ENCODE measurements at places on chromosomes 1 and 21.

DNA sequence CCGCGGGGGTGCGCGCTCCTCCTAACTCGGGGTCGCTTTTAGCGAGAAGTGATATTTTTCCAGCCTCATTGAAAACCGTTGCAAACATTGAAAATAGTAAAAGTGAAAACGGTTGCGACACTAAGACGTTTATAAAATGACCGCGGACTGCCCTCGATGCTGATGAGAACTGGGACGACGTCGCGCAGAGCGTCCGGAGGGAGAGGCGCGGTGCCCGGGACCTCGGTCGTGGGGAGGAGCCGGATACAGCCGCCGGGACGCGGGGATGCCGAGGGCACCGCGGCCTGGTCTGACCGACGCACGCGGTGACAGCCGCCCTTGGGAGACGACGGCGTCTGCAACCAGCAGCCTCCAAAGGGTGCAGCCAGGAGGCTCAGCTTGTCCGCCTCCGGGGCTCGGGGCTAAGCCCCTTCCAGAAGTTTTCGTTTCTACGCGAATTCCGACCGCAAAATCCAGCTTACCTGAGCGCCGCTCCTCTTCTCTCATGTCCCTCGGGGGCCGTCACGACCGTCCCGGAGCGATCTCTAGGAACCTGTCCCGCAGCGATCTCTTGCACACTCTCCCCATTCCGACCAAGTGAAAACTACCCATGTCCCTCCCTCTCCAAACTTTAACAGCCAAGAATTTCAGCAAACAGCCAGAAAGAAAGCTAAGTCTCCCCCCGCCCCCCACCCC lies 144.4 kb upstream of the ETS2 start:
- DNase-seq = no peak

DNA sequence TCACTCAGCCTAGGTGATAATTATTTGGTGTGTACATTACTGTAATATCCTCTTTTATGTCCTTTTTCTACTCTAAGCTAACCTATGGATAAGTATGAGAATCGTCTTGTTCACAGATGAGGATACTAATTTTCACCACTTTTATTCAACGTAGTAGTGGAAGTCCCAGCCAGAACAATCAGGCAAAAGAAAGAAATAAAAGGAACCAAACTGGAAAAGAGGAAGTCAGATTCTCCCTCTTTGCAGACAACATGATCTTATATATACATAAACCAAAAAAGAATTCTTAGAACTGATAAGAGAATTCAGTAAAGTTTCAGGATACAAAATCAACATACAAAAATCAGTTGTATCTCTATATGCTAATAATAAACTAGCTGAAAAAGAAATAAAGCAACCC lies 12.6 kb upstream of the RGL1 start:
- DNase-seq = no peak

- DNase-seq = no peak
Observed at GRCh38 chr1:59742526-59742925, 72.2 kb upstream of the HOOK1 start.

GRCh38 chr21:41141031-41141457 lies 26.9 kb upstream of the BACE2 start:
- DNase-seq = peak; percentile 85

- DNase-seq = peak; percentile 13
Observed at GRCh38 chr1:199272139-199272544, 633.3 kb downstream of the PTPRC start.

DNA sequence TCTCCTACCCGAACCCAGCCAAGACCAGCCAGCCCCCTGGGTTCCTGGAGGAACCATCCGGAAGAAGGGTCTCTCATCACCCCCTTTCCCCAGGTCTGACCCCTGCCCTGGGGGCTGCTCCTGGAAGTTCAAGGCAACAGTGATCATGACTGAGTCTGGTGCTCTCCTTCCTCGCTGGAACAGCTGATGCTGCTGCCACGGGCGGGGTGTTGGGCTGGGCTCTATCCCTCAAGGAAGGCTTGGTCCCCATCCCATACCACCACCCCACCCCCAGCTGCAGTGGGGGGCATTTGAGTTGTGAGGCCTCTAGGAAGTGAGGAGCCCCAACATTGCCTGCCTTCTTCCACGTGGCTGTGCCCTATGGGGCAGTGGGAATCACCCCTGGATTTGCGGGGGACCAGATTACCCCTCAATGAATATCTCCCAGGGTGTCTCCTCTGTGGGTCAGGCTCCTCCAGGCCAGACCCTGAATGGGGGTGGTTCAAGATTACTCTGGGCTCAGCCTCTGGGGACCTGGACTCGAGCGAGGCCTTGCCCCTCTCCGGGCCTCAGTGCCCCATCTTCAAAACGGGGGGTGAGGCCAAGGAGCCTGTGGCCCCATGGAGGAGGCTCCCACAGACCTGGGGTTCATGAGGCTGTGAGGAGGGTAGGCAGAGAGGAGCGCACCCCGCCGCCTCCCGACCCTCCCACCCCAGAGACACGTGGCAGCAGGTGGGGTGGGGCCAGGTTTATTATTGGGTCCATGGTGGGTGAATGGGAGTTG lies 2.8 kb downstream of the MASP2 start:
- no peak for DNase-seq

DNA sequence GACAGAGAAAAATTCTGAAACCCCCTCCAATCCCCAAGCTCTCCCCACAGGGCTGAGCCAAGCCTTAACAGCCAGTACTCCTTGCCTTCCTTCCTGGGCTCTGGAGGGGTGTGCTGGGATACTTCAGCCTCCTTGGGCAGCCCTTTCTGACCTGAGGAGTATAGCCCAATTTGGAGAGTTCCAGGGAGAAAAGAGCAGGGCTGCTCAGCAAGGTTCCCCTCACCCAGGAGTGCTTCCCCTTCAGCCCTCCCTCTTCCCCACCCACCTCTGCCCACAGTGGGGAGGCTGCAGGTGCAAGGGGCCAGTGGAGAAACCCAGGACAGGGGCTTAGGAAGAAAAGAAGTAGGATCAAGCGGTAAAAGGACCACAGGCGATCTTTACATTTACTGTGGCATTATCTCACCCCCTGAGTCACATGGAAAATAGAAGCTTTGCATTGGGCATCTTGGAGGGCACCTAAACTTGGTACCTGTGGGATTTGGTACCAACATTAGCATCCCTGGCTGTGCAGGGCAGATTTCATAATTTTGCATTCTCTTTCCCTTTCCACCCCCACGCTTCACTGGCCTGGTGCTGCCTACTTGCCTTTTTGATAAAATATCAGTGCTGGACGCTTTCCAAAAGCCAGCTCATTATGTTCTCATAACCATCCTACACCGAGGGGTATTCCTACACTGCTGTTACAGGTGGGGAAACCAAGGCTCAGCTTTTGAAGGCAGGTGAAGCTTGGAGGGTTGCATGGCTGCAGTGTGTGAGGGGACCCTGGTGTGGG lies 2.8 kb upstream of the ADORA1 start:
- DNase-seq = no peak

DNA sequence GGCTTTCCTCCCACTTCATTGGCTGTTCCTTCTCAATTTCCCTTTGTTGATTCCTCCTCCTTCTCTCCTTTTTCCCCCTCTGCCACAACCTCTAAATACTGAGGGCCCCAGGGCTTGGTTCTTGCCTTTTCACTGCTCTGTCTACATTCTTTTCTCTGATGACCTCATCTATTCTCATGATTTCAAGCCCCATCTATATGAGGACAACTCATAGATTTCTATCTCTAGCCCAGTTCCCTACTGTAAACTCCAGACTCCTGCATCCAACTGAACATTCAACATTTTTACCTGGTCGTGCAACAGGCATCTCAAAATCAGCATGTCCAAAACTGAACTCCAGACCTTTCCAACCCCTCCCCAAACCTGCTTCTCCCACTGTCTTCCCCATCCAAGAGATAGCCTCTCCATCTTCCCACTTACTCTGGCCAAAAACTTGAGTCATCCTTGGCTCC lies 11.5 kb upstream of the SLC9A1 start:
- no peak for DNase-seq

GRCh38 chr1:31249854-31250253 lies 10.2 kb upstream of the NKAIN1 start:
- no peak for DNase-seq

DNA sequence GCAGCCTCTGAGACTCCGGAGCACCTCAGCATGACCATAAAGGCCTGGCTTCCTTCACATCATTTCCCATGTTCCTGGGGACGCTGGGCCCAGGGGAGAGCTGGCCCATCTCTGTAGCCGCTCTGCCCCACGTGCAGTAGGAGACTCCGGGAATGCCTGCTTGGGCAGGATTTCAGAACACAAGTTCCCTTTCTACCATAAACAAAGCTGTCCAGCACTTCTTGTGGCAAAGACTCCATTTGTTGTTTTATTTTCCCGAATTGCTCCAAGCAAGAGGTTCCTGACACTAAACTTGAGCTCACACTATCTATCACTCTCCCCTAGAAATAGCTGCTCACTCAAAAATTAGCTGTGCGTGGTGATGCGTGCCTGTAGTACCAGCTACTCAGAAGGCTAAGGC lies 21.9 kb downstream of the CHD5 start:
- DNase-seq = no peak

DNA sequence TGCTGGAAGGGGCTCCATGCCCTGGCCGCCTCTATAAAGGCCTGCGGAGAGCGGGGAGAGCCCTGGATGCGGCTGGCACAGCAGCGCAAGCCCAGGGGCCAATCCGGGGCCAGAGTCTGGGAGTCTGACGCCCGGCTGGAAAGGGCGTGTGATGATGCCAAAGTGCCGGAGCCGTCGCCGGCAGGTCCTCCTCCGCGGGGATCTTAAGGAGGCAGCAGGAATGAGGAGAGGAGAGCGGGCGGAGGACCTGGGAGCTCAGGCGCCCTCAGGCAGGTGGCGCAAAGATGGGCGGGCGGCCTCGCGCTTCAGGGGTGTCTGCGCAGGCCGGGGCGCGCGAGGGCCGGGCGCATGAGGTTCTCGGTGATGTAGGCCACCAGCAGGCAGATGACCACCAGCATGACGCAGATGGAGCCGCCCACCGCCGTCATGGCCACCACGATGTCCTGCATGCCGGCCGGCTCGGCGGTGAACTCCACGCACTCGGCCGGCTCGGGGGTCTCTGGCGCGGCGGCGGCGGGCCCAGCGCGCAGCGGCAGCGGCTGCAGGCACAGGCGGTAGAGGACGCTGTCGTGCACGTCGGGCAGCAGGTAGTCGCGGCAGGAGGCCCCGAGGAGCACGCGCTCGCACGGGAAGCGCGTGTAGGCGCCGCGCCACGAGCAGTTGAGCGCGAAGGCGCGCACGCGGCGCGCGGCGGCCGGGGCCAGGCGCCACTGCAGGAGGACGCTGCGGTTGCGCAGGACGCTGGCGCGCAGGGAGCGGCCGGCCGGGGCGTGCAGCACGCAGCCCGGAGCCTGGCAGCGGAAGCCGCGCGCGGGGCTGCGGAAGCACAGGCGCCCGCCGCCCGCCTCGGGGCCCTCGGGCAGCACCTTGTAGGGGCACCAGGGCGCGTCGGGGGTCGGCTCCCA lies 653 bp downstream of the FNDC10 start:
- DNase-seq = peak; percentile 45

- DNase-seq = peak; percentile 93
Observed at GRCh38 chr1:115084902-115085511, 4.3 kb downstream of the TSPAN2 start.
